ENCODE measurements at places on chromosomes 6 and 20.

- no peak for DNase-seq
These were observed 220.4 kb downstream of the FARS2 start for GRCh38 chr6:5481750-5482149.

GRCh38 chr6:165049362-165049761 is 260.0 kb downstream of the C6orf118 start:
- peak; percentile 55 for DNase-seq

DNA sequence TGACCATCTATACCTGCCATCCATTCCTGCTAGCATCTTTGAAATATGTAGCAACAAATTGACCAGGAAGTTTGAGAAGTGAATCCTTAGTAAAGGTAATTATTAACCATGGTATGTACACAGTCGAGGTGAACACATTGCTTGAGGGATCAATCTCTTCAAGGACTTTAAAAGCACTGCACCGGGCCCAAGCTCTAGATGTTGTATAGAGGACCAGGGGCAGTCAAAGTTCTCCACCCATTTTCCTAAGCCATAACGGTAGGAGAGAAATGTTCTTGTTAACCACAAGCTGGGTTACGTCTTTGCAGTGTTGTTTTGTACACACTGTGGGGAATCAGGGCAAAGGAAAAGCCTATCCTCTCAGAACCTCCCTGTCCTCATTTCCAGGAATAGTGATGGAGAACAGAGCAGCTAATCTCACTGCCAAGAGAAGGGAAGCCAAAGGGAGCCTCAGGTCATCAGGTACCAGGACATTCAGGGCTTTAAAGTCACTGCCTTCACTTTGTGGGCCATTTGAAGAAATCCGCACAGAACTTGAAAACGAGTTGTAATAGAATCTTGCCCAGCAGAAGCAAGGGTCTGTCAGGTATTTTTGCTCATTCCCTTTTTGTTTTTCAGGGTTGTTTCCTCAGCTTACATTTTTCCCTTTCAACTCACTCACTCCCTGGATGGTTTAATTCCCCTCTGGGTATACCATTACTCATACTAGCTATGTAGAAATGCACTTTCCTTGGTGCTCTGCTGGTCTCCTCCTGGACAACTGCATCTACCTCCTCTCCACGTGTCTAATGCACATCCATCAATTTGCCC is 5.3 kb upstream of the PM20D2 start:
- no peak for DNase-seq

DNA sequence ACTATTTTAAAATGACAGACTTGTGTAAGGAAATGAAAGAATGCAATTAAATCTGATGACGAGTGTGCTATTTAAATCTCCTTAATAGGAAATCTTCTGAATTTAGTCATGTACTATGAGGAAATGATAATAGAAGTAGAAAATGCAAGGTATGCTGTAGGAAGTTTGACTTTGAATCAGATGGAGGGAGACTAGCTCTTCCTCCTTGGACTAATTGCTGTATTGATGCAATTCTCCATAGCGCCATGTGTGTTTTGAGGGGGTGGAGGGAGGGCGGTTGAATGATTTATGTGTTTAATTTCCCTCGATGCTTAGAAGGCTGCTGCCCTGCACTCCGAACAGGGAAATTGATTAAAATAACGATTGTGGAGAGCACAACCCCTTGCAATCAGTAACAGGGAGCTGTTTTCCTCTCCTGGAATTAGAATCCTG is 214.4 kb upstream of the PRND start:
- no peak for DNase-seq

DNA sequence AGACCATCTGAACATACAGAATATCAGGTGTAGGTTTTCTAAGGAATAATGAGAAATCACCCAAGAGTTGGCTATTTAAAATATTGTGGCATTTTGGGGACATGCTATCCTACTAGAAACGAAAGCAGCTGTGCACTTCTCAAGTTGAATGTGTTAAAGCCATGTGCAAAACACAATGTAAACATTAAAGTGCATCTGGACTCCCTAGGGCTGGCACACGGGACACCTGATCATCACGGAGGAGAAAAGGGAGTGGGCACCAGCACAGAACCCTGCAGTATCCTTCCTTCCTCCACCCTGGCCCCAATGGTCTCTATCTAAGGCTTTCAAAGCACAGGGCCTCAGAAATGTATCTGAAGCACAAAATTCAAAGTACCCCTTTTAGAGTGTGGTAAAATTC is 94.3 kb downstream of the INSM1 start:
- DNase-seq, result no peak

- no peak for DNase-seq
These were observed 37.8 kb downstream of the METTL24 start for GRCh38 chr6:110320307-110320706.

DNA sequence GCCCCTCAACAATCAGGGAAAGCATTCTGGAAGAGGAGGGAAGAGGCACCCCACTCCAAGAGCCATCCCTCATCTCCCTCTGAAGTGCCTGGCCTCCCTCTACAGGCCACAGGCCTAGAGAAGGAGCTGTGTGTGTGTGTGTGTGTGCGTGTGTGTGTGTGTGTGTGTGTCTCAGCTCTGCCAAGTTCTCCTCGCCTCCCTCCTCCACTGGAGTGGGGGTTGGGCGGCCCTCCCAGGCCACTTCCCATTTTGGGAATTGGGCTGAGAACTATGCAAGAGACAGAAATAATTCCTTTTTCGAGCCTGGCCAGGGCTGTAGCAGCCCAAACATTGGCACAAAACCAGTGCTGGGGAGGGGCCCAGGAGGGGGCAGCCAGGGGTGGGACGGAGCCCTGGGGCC is 35.7 kb downstream of the KCNB1 start:
- no peak for DNase-seq

DNA sequence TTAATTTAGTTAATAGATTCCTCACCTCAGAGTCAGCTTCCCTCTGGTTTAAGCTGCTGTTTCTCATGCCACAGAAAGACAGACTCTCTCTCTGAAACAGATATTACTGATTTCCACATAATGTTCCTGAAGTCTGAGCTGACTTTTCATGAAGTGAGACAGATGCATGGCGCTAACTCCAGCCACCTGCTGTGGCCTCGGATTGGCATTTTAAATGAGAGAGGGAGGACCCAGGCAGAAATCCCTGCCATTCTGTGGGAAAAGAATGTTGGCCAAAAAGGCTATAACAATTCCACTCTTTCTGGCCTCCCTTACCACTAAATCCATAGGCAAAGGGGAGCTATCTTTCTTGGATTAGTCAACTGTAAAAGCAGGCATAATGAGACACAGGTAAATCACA is 354.1 kb upstream of the CDH4 start:
- DNase-seq, result no peak

DNA sequence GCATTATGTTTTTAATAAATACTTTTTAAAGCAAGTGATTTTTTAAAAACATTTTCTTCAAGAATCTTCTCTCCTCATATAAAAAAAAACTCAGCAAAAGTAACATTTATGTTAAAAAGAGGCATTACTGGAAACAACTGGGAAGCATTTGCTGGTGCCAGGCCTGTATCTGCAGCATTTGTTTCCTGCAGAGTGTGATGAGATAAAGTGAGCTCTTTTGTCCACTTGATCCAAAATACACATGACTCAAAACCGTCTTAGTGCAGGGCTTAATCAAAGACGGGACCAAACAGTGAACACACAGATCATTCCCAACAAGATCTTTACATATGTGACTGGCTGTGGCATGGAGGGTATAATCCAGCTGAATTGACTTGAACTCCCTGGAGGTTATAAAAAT is 28.3 kb upstream of the RIPPLY2 start:
- DNase-seq, result no peak

DNA sequence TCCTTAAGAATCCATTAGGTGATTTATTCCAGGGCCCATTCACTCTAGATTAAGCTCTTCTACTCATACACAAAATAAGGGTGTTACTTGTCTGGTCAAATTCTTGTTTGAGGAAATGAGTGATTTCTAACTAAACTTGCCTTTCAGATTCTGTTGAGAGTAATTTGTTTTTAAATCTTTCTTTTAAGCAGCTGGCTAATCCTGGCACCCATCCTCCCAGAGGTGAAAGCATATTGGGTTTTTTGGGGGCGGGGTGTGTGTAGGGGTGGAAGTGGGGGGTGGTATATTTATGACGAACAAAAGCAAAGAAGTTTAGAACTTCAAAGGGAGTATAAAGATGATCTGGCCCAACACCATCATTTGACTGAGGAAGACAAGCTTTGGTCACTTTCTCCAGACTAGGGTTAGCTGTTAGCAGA is 94.7 kb downstream of the RTN4IP1 start:
- DNase-seq, result no peak

DNA sequence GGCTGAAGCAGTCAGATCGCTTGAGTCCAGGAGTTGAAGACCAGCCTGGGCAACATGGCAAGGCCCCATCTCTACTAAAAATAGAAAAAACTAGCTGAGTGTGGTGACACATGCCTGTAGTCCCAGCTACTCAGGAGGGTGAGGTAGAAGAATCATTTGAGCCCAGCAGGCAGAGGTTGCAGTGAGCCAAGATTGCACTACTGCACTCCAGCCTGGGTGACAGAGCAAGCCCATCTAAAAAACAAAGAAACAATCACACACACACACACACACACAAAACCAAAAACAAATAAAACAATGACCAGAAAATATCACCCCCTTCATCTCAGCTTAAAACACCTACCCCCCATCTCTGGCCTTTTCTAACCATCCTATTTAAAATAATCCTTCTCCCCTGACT is 68.0 kb downstream of the BTBD9 start:
- DNase-seq, result no peak

DNA sequence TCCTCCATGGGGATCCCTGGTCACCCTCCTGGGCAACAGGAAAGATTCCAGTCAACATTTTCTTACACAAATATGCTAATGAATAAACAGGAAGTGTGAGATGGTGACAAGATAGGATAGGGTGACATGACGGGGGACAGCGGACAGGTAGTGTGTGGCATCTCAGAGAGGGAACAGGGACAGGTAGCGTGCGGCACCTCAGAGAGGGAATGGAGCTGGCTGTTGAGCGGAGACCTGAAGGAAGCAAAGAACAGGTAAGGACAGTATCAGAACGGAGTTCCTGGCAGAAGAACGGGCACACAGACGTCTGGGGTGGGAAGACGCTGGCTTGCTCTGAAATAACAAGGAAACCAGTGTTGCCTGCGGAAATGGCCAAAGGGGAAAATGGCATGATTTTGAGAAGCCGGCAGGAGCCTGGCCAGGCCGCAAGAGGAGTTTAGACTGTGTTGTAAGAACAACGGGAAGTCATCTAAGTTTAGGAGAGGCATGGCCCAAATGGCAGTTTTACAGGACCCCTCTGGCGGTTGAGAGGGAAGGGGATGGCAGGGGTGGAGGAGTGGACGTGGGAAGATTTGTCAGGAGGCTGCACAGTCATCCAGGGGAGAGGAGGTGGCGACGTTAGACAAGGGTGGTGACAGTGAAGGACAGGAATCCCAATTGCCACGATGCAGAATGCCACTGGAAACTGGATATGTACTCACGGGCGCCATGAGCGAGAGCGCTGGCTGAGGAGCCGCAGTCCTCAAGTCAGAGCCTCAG is 111.6 kb downstream of the JPH2 start:
- no peak for DNase-seq

All from hematopoietic multipotent progenitor cell treated with erythropoietin and hydrocortisone succinate and interleukin-3 and kit ligand, for 6 days (in vitro differentiated cells).